ENCODE measurements at places on chromosomes 12 and 14.

DNA sequence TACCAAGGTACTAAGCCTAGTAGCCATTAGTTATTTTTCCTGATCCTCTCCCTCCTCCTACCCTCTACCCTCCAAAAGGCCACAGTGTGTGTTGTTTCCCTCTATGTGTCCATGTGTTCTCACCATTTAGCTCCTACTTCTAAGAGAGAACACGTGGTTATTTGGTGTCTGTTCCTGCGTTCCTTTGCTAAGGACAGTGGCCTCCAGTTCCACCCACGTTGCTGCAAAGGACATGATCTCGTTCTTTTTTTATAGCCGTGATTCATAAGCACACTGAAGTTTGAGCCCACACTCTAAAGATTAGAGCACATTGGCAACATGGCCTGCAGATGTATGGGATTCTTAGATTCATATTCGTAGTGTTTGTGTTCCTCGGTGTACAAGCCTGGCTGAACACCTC lies 8.1 kb upstream of the STX2 start:
- no peak for DNase-seq

DNA sequence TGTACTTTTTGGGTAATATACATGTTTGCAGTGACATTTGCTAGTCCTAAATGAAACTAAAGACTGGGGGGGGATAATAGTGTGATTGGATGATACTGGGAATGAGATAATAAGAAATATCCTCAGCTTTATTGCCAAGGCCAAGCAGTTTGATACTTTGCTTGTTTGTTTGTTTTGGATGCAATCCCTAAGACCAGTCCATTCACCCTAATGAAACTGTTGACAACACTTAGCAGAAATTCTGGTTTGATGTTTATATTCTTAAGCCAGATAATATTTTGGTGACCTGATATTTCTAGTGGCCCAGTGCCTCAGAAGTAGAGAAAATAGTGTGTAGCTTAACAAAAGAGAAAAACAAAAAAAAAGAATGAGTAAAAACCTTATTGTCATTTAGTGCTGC lies 1.8 kb downstream of the PHC1 start:
- DNase-seq: no peak

DNA sequence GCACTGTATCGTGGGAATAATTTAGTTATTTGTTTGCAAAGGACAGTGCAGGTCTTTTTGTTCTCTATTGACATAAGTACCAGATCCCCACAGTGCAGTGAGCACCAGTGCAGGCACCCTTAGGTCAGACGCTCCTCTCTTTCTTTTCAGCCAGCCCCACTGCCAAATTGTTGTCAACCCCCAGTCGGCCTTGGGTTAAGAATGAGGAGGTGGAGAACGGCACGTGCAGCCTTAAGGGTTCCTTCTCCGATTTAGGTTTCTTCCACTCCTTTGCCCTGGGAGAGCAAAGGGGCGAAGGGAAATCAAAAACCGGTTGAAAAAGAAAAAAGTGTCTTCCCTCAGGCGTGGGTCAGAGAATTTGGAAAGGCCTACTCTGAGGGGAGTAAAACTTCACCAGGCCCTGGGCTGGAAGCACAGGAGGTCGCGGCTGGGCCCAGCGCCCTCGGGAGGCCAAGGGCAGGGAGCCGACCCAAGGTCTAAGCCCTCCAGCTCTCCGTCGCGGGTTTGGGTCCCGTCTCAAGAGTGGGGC lies 4.3 kb downstream of the PAX9 start:
- no peak for DNase-seq

GRCh38 chr14:59811815-59812214 lies 58.8 kb downstream of the RTN1 start:
- no peak for DNase-seq

DNA sequence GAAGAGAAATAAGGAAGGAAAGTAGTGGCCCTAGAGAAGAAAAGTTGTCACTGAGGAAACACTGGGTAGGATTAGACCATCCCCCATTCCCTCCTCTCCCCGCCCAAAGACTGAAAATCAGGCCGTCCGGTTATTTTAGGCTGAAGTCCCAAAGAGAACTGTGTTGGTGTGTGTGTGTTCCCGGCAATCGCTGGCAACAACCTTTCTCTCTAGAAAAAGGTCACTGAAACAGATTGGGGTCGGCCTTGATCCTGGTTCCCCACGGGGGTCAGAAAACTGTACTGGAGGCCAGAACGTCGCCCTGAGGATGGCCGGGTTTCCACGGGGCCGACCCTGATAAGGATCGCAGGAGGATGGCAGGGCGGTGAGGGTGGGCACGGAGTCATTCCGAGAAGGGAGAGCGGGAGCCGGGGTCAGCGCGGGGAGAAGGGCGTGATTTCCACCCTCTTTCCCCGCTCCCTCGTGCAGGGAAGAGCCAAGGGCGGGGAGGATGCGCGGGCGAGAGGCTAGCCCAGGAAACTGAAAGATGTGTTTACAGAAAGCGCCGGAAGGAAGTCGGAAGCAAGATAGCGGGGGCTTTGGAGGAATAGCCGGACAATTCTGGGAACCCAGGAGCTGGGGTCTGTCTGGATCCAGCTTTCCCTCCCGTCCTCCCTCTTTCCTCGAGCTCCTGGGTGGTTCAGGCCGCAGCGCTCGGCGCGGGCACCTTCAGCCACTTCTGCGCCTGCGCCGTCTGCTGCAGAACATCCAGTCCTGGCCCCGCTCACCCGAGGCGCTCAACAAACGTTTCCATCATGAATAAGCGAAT lies 25.3 kb upstream of the SPTLC2 start:
- peak; percentile 64 for DNase-seq

DNA sequence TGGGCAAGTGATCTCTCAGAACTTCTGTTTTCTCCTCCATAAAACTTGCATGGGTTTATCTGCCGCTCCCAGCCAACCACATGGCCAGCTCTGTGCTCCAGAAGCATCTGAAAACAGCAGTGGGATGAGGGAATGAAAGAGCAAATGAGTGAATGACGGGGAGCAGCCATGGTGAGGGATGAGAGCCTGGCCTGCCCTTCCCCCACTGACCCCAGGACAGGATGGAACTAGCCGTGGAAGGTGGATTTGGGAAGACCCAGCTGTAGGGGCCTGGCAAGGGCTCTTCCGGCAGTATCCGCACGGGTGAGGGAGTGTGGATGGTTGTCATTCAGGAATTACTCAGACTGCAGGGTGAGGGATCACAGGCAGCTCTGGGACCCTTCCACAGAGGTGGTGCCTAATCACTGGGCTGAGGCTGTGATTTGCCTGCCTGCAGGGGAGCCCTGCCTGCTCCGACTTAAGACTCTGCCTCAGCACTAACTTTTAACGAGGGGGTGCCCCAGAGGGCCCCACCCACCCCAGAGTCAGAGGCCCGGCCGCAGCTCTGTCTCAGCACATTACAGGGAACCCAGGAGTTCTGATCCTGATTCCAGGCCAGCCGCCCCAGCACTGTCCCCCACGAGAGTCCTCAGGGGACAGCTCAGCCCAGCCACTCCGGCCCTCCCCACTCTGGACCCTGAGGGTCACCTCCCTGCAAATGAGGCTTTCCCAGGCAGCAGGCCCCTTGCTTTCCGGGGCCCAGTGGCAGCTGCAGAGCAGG lies 136.8 kb upstream of the C14orf180 start:
- no peak for DNase-seq

- no peak for DNase-seq
These were observed 12.2 kb upstream of the CLEC2A start for GRCh38 chr12:9944391-9944790.

- DNase-seq: no peak
These were observed 8.9 kb downstream of the FAM186A start for GRCh38 chr12:50387487-50387886.
